ENCODE measurements at places on chromosomes 13 and 19. TPM values are rescaled to one million over a fixed set of nuclear protein-coding genes. Genes with fewer than 3 reads are reported as not detected.

Gene FCGBP
- total RNA-seq, result 16.3 TPM

Gene RDH8
- not detected for total RNA-seq

- H3K27ac ChIP-seq, result no peak overlapping the region
- no peaks in the 10 kb centered on the region for H3K4me1 ChIP-seq
- no peak for DNase-seq
These were observed 7.6 kb upstream of the COMP start for GRCh38 chr19:18798384-18799352.

- DNase-seq, result no peak
- no peaks in the 10 kb centered on the region for H3K4me1 ChIP-seq
- H3K36me3 ChIP-seq, result no peaks in the 10 kb centered on the region
- no peak overlapping the region for H3K4me3 ChIP-seq
- H3K27ac ChIP-seq, result no peak overlapping the region
These were observed 382.4 kb downstream of the KCTD12 start for GRCh38 chr13:76503766-76504165.

DNA sequence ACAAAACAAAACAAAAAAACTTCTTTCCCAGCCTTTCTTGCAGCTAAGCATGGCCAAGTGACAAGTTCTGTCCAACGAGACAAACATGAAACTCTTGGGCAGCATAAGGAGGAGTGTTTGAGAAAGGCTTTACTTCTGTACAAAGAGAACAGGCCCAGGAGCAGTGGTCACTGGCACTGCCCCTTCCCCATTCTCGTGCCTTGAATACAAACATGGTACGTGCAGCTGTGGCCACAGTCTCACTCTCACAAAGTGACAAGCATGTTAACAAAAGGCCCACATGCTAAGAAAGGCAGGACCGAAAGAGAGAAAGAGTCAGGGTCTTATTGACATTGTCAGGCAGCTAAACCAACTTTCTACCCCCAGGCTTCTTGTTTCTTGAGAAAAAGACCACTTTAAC lies 19.8 kb upstream of the SLC25A30 start:
- no peaks in the 10 kb centered on the region for H3K27me3 ChIP-seq
- H3K27ac ChIP-seq, result no peak overlapping the region
- H3K4me1 ChIP-seq, result peaks cover 5% of the 10 kb centered on the region
- no peak for DNase-seq

DNA sequence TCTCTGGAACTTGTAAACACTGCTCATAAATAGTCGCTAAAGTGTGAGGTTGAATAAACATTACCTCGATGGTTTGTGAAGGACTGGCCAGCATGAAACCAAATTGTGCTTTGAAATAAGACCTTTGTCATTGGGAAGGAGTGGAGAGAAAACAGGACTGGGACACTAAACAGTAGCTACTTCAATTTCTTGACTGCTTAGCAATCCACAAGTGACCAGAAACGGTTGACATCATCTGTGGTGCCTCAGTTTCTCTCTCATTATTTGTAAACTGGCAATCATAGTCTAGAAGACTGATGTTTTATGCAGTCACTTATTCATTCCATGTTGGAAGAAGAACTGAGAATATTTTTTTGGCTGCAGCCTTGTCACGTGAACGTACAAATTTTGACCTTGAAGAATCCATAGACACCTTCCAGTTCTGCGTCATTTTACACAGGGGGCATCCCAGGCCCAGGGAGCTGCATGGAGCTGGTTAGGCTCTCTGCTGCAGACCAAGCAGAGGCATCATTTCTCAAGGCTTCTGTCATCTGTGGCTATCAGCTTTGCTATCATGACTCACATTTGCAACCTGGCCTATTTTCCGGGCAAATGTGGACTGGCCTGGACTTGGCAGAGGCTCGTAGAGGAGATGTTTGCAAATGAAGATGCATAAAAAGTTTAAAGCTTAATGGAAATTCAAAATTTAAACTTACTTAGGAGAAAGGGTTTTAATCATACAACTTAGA lies 391.8 kb downstream of the FGF9 start:
- H3K36me3 ChIP-seq, result no peaks in the 10 kb centered on the region
- H3K27ac ChIP-seq, result peak overlapping the region; percentile 83

DNA sequence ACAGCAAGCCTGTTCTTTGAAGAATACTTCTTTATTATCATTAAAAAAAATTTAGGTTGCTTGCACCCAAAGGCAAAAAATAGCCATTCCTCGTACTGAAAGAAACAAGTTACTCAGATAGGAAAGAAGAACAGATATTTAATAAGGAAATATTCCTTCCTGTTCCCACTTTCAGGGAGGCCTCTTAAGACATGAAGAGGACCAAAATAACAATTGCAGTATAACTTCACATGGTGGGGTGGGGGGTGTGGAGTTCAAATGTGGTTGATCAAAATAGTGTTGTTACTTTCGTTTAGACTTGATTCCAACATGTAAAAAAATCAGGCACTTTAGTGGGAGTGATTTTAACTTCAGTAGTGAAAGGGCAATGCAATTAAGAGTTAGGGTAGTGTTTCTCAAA lies 3.6 kb downstream of the RGCC start:
- no peak for DNase-seq
- H3K27me3 ChIP-seq, result no peaks in the 10 kb centered on the region
- peak overlapping the region; percentile 92 for H3K4me3 ChIP-seq
- H3K4me1 ChIP-seq, result peaks cover 76% of the 10 kb centered on the region
- H3K36me3 ChIP-seq, result peaks cover 58% of the 10 kb centered on the region
